ENCODE measurements at places on chromosomes 4 and X.

GRCh38 chr4:121510341-121510874 is 129.6 kb upstream of the QRFPR start:
- DNase-seq, result no peak

- no peak for DNase-seq
Observed at GRCh38 chrX:117532339-117532738, 584.3 kb downstream of the KLHL13 start.

DNA sequence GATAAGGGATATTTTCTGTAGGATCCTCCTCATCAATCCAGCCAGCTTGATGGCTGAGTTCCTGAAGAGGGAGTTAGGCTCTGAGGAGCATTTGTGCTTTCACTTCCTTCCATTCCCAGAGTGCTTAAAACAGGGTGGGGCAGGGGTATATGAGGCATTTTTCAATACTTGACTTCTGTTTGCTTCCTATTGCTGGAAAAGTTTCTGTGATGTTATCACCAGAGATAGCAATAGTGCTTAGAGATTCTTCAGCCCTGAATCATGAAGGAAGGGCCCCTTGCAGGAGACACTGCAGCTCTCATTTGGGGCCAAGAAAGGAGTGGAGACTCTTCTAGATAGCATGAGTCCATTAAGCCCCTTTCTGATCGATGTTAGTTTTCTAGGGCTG is 166.7 kb upstream of the RPS6KA3 start:
- no peak for DNase-seq

GRCh38 chr4:76823495-76823894 is 74.4 kb downstream of the SOWAHB start:
- DNase-seq, result no peak

GRCh38 chr4:122548886-122549630 is 71.8 kb downstream of the IL21 start:
- DNase-seq, result no peak

GRCh38 chr4:79198951-79199587 is 126.8 kb downstream of the NAA11 start:
- no peak for DNase-seq

DNA sequence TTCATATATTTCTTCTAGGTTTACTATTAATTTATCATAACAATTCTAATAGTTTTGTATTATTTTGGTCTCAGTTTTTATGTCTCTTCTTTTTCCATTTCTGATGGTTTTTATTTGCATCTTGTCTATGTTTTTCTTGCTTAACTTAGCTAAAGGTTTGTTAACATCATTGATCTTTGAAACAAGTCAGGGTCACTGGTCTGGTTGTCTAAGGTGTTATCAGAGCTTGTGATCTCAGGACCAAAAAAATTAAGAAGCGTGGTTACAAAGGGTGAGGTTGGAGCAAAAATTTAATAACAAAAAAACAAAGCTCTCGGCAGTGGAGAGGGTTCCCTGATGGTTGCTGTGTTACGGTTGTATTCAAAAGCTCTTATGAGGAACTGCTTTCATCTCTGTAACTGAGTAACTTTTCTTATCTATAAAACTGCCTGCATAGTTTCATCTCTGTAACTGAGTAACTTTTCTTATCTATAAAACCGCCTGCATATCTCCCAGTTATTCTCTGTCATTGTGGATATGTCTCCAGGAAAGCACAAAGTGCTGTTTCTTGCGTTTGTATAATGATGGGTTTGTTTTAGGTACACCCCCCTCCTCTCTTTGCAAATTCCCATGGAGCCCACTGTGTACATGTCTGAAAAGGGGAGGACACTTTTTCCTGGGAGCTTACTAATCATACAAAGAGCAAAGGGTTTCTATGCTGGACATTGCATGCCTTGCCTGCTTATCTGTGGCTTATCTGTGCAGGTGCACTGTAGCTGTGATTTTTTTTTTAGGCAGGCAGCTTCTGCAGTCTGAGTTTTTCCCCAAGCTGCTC is 62.4 kb upstream of the UGT2B15 start:
- DNase-seq, result no peak

DNA sequence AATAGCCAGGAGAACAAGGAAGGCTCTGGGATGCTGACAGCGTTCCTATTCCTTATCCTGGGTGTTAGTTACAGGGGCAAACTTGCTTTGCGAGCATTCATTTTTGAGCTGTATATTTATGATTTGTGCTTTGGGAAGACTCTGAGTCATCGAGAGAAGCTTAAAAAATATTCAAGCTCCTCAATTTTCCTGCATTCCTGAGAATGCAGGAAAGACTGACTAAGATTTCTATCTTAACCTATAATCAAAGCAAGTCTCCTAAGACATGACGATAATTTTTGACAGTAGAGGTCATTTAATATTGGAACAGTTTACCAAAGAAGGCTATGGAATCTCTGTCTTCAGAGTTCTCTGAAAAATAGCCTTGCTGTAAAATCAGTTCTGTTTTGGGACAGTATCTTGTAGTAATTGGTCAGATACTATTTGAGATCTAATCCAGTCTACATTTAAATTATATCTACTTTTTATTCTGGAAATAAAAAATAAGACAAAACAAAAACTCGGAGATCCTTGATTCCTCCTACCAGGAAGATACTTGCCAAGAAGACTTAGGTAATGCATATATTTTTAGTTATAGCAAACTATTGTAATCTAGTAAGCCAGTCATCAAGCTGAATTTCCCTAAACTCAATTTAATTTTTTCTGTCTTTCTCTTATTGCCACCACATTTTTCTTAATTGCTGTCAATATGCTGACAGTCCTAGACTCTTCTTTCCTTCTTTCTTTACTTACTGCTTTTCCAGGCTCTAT is 31.7 kb downstream of the BBS12 start:
- DNase-seq, result no peak

DNA sequence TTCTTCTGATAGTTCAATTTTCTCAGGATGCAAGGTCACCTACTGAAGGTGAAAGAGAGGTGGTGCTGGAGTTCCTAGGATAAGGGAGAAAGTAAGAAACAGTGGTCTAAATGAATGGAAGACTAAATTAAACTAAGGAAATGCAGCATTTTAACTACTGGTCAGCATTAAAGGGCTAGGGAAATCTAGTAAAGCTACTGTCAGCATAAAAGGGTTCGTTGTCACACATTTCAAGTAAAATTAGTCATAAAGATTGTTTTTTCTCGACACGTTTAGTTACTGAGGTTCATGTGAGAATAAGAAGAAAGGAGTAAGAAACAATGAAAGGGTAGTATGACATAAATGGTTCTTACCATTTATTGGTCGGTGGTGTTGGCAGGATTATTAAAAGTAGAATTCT is 40.0 kb upstream of the COX18 start:
- no peak for DNase-seq

DNA sequence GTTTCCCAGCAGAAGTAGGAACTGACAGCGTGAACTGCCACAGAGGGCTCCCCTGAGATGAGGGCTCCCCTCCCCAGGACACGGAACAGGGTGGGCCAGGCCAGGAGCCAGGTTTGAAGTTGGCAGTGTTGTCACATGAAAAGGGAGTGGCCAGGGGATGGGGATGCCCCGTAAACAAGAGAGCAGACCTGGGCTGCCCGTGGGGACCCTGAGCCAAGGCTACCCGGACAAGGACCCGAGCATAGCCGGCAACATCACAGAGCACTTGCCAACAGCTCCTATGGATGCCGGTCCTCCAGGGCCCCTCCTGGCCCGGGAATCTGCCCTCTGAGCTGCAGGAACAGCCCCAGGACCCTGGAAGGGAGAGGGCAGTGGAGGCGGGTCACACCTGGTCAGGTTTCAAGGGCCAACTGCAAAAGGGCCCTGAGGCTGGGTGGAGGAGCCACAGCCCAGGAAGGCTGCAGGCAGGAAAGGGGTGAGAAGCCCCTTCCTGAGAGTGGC is 102.1 kb downstream of the CPZ start:
- no peak for DNase-seq

DNA sequence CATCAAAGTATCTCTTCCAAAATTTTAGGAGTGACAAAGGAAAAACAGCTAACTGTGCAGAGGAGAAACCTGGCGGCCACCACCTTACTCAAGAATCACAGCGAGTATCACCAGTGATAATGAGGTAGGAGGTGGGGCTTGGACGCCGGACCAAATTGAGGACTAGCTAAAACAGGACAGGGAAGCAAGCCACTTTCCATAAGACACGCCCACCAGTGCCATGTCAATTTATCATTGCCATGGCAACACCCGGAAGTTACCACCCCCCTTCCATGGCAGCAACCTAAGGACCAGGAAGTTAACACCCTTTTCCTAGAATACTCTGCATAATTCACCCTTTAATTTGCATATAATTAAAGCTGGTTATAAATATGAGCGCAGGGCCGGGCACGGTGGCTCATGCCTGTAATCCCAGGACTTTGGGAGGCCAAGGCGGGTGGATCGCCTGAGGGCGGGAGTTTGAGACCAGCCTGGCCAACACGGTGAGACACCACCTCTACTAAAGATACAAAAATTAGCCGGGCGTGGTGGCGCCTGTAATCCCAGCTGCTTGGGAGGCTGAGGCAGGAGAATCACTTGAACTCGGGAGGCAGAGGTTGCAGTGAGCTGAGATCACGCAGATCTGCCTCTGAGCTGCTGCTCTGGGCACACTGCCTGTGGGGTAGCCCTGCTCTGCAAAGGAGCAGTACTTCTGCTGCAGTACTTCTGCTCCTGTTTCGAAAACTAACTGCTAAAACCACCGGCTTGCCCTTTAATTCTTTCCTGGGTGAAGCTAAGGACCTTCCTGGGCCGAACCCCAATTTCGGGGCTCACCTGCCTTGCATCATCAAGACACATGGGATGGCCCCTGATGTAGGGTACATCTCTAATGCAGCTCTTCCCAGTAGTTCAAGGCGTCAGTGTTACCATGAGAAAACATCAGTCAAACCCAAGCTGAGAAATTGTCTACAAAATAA is 116.7 kb downstream of the HMX1 start:
- DNase-seq, result no peak

GRCh38 chr4:122854447-122855352 is 28.1 kb downstream of the FGF2 start:
- DNase-seq, result no peak

DNA sequence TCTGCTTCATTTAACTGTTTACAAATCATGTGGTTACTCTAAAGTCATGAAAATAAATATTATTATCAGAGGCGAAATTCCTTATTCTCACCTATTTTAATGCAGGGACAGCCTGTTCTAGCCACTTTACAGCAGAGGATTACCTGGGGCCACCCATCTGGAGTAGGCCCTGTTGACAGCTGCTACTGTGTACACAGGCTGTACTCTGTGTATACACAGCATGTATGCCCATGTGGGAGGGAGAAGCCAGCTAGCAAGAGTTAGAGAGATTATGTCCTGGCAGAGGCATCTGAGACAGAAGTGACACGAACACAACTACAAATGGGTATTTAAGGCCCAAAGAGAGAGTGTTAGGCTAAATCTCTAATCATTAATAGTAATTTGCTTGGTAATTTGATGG is 62.1 kb downstream of the GPRIN3 start:
- DNase-seq, result no peak

- no peak for DNase-seq
Observed at GRCh38 chrX:19350941-19351384, 7.2 kb downstream of the PDHA1 start.

- no peak for DNase-seq
Observed at GRCh38 chr4:40992472-40993295, 221.7 kb downstream of the APBB2 start.

DNA sequence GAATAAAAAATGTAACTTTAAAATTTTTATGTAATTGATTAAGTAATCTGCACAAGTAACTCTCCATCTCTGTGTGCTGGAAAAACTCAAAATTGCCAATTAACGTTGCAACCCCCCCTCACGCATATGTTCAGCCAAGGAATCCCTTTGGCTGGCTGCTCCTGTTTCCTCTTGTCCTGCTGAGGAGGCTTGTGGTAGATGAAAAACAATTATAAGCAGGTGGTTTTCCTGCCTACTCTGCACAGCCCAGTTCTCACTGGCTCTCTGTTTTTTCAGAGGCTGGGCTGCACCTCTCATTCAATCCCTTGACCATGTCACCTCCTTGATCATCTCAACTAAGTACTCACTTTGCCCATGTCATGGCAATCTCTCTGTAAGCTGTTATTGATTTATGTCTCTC is 1068.4 kb downstream of the ARAP2 start:
- DNase-seq, result no peak

DNA sequence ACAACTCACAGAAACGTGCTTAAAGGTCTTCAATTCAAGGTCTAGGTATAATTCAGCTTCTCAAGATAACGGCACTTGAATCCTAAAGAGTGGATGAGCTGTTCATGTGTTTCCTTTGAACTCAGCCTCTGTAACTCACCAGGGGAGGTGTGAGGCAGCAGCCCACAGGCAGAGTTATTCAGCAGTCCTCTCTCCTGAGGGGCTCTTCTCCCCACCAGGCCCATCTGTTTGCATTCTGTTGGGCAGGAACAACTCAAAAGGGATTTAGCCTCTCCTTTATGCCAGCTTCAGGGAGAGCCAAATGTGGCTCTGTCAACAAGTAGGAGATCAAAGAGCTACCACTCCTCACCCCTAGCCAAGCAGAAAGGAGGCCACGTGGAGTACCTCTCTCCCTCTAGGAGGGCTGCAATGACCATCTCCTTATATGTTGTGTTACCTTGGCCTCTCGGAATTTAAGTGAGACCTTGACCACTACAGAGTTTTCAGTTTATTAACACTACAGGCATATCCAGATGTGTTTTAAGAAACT is 151.2 kb downstream of the SPATA18 start:
- no peak for DNase-seq

DNA sequence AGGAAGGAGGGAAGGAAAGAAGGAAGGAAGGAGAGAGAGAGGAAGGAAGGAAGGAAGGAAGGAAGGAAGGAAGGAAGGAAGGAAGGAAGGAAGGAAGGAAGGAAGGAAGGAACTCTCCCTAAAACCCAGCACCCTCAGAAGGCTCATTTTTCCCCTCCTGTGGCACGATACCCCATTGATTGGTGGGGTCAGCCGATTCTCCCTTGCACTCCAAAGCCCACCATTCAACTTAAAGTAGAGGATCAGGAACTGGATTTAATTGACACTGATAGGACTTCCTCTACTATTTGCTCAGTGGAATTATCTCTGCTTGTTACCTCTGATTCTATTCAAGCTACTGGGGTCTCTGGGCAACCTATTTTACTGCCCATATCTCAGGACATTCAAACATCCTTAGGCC is 199.2 kb upstream of the MAOA start:
- DNase-seq, result no peak

- DNase-seq, result no peak
Observed at GRCh38 chr4:65096630-65097029, 573.7 kb downstream of the EPHA5 start.

GRCh38 chr4:22607382-22607781 is 85.4 kb upstream of the GBA3 start:
- DNase-seq, result peak; percentile 11

- no peak for DNase-seq
Observed at GRCh38 chr4:101885574-101885973, 95.0 kb downstream of the BANK1 start.

GRCh38 chrX:106415276-106415895 is 196.4 kb upstream of the RADX start:
- DNase-seq, result no peak

- no peak for DNase-seq
Observed at GRCh38 chr4:104735174-104735573, 240.5 kb upstream of the CXXC4 start.

GRCh38 chr4:89067417-89067816 is 10.4 kb upstream of the FAM13A start:
- DNase-seq, result no peak
